Retinal pigment epithelial cell (primary cell): ENCODE measurements at places on chromosomes 6 and 20.

DNA sequence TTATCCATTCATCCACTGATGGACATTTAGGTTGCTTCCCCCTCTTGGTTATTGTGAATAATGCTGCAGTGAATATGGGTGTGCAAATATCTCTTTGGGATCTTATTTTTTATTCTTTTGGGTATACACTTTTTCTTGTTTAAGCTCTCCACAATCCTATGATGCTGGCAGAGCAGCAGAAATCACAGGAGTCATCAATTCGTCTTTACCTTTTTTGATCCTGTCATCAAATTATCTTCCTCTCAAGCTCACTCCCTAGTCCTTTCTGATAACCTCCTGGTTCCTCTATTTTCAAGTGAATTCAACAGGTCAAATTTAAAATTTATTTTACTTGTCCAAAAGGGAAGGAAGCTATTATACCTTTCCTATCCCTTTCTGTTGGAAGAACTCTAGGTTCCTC is 89.1 kb downstream of the PLCG1 start:
- no peak for DNase-seq

DNA sequence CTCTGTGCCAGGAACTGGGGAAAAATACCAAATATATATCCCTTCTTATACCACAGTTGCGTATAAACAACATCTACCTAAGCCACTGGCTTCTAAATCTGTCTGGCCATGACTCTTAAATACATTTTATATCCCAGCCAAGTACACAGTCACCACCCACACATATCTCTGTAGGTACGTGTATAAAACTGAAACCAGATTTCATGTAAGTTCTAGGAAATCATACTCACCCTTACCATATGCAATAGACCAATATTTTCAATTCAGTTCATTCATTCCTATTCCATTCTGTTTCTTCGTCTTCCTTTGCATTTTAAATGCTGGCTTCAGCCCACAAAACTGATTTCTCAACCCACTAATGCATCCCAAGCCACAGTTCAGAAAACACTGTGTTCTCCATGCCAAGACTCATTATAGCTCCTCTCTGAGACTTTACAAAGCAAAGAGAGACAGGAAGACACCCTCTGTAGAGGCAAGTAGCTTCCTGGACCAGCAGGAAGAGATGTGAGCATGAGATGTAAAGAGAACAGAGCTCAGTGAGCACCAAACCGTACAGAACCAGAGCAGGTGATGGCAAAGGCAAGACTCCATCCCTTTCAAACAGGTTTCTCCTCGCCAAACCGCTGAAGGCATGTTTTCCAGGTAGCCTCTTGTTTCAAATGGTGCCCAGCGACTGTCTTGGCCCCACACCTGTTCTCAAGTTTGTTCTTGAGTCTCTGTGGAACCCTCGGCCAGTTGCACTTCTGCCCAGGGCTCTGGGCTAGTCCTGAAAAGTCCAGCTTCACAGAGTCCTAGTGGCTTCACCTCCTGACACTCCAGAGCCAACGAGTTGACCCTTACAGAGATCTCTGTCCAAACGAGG is 18.7 kb downstream of the FAM50B start:
- no peak for DNase-seq

- DNase-seq, result no peak
Measured at GRCh38 chr6:56517155-56517745, 125.4 kb downstream of the DST start.

- DNase-seq, result no peak
Measured at GRCh38 chr6:66161546-66162108, 454.6 kb upstream of the EYS start.

DNA sequence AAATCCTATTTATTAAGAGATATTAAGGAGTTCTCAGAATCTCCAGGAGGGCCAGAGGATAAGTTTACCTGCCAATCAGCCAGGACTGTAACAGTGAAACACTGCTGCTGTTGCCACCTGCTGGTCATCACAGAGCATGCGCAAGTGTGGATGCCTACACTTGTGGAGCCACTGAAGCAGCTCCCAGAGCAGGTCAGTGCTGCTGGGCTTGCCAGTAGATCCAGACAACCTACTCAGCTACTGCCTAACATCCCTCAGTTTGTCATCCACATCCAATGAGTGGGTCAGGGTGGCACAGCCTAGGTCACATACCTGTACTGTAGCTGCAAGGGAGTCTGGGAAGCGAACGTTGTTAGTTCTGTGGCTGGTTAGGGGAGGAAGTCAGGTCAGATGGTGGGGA is 18.3 kb upstream of the NHSL1 start:
- no peak for DNase-seq

- DNase-seq, result no peak
Measured at GRCh38 chr20:44910690-44911262, 916 bp downstream of the PABPC1L start.

GRCh38 chr6:143884216-143884900 is 20.1 kb downstream of the ZC2HC1B start:
- DNase-seq, result no peak

DNA sequence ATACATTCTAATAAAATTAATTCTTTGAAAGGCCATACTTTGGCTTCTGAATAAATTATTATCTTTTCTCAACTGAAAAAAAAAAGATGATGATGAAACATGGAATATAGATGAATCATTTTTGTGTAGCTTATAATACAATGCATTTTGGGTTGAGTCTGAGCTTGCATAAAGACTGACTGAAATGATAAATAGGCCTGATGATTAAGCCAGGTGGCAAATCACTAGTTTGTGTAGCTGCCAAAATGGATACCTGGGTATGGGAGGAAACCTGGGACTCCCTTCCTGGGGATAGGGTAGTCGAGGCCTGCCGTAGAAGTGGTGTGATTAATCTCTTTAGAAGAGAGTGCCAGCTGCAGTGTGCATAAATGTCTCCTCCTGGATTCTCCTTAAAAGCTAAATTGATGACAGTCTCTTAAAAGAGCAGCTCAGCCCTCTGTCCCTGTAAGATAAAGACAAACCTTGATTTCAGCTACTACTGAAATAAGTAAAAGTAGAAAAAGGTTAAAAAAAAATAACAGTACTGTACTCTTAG is 275.1 kb downstream of the GRIK2 start:
- DNase-seq, result no peak

- no peak for DNase-seq
Measured at GRCh38 chr20:44422083-44422482, 53.6 kb upstream of the TTPAL start.

GRCh38 chr20:25273046-25273445 is 25.2 kb downstream of the PYGB start:
- no peak for DNase-seq

DNA sequence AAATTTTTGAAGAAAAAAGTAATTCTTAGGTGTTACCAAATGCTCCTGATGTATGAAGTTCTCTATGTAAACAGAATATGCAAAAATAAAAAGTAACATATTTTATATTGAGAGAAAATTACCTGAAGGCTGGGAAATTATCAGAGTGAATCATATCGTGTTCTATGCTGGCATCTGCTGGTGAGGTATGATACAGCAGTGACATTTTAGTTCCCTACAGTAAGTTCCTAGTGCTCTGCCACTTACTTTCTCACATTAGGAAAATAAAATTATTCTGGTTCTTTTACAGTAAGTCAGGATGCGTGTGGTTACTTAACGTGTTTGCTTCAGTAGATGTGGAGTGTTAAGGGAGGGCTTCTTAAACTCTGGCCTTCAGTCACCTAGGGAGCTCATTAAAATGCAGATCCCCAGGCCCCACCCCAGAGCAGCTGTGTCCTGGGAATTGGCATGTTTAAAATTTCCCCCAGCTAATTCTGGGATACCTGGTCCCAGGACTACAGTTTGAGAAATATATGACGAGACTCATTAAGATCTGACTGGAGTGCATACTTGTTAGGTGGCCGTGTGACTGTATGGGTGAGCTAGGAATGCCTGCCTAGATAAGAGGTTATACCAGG is 3.2 kb downstream of the ACTR5 start:
- DNase-seq, result no peak

DNA sequence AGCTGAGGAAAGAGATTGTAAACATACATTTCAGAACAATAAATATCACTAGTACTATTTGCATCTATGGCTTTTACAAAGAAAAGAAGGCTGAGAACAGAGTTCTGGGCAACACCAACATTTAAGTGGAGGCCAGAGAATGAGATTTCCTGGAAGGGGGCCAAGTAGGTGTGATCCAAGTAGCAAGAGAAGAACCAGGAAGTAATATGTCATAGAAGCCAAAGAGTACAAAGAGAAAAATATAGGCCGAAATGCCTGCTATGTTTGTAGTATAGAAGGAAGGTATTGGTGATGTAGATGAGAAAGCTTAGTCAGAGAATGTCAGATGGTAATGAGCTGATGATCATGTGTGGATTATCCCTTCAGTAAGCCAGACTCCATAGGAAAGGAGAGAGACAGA is 94.5 kb downstream of the PERP start:
- no peak for DNase-seq

- no peak for DNase-seq
Measured at GRCh38 chr6:8476656-8477055, 41.3 kb upstream of the SLC35B3 start.

DNA sequence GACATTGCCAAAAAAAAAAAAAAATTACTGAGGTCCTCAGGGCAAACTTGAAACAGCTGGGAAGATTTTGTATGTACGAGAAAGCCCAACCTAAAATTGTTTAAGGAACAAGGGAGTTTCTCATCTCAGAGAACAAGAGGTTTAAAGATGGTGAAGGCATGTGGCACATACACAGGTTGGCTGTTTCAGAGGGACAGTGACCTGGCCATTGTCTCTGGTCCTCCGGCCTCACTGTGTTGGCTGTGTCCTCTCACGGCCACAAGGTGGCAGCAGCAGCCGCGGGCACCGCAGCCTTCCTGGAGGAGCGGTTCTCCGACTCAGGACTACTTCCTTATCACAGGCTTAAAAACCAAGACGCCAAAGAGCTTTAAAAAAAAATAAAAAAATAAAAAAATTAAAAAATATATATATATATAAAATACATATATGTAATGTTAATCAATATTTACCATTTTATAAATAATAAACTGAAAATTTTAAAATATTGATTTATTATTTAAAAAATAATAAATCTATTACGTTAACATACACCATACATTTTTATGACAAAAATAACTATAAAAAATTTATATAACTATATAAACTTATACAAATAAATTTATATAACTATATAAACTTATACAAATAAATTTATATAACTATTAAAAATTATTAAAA is 52.8 kb downstream of the GTF2H5 start:
- no peak for DNase-seq
